ENCODE measurements at places on chromosomes 5 and 9. TPM values are rescaled to one million over a fixed set of nuclear protein-coding genes. Genes with fewer than 3 reads are reported as not detected.

SPATA31A3 gene
- not detected for total RNA-seq

GRCh38 chr5:34045023-34045422, 2.0 kb upstream of the C1QTNF3 start:
- H3K27ac ChIP-seq: no peak overlapping the region
- DNase-seq: no peak
- H3K27me3 ChIP-seq: no peaks in the 10 kb centered on the region
- no peaks in the 10 kb centered on the region for H3K36me3 ChIP-seq
- H3K4me1 ChIP-seq: peaks cover 50% of the 10 kb centered on the region
- H3K4me3 ChIP-seq: no peak overlapping the region

DNA sequence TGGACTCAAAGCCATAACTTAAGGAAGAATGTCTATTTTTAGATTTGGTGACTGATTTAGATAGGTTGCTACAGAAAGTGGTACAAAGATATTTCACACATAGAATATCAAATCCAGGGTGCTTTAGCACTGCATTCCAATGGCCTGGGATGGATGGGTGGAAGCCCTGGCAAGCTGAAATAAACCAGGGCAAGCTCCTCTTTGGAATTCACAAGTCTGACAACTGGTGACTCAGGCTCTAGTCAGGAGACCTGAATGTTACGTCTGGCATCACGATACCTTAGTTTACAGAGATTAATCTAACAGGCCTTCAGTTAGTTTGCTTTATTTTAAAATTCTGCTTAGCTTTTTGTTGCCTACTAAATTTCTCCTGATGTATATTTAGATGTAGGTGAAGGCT, 144.0 kb downstream of the TMC1 start:
- H3K4me3 ChIP-seq: no peak overlapping the region
- H3K4me1 ChIP-seq: no peaks in the 10 kb centered on the region
- no peaks in the 10 kb centered on the region for H3K27me3 ChIP-seq
- no peaks in the 10 kb centered on the region for H3K36me3 ChIP-seq
- no peak for DNase-seq

GRCh38 chr9:113467183-113467582, 3.7 kb downstream of the RGS3 start:
- no peaks in the 10 kb centered on the region for H3K36me3 ChIP-seq
- H3K4me3 ChIP-seq: no peak overlapping the region
- no peak overlapping the region for H3K27ac ChIP-seq
- H3K27me3 ChIP-seq: no peaks in the 10 kb centered on the region
